PC-3 (cell line): ENCODE measurements at places on chromosomes 1 and 21.

DNA sequence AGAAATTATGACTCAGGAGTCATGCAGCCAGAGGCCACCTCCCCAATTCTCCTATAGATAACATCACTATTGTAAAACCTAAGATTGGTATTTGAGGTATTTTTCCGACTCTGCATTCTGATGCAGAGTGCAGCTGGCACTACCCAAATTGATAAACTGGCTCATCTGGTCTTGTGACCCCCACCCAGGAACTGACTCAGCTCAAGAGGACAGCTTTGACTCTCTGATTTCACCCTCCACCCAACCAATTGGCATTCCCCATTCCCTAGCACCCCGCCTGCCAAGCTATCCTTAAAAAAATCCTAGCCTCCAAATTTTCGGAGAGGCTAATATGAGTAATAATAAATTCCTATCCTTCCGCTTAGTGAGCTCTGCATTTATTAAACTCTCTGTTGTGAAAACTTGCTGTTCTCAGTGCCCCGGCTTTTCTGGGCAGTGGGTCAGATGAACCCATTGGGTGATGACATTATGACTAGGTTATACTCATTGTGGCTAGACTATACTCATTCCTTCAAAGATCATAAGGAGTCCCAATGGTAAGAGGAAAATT is 39.4 kb upstream of the EPS15 start:
- no peaks in the 10 kb centered on the region for H3K36me3 ChIP-seq
- H3K4me3 ChIP-seq, result peak overlapping the region; percentile 34
- H3K4me1 ChIP-seq, result peaks cover 52% of the 10 kb centered on the region
- peak; percentile 99 for DNase-seq

DNA sequence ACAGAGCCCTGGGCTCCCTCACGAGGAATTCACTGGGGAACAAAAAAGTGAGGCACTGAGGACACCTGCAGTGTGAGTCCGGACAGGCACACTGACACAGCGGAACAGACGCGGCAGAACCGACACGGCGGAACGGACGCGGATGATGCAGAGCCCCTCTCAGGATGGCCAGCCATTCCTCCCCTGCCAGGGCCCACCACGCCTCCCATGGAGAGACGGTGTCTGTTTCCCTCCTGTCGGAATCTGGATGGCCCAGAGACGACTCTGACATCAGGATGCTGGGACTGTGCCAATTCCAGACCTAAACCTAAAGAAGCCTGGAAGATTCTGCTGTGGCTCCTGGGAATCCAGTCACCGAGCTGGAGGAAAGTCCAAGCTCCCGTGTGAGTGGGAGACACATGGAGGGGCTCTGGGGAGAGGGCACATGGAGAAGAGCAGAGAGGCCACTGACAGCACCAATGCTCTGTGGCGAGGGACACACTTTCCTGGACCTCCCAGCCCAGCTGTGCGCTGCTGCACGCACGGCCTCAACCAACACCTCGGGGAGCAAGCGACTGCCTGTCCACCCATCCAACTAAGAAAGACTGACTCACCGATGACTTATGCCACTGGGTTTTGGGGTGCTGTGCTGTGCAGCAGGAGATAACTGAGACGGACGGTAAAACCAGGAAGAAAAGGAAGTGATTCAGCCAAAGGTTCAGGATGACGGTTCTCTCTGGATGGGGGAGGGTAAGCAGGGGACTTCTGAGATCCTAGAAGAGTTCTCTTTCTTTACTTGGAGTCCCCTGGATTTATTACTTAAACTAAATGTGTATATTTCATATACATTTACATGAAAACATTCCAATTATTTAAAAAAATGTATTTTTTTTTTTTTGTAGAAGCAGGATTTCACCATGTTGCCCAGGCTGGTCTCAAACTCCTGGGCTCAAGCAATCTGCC is 23.3 kb downstream of the ZBTB17 start:
- peaks cover 35% of the 10 kb centered on the region for H3K4me1 ChIP-seq
- DNase-seq, result peak; percentile 91
- peaks cover 3% of the 10 kb centered on the region; the same call in 1 of the 2 replicates for H3K36me3 ChIP-seq
- peak overlapping the region; percentile 83 for H3K27ac ChIP-seq
- H3K4me3 ChIP-seq, result peak overlapping the region; percentile 14; the same call in 1 of the 2 replicates

DNA sequence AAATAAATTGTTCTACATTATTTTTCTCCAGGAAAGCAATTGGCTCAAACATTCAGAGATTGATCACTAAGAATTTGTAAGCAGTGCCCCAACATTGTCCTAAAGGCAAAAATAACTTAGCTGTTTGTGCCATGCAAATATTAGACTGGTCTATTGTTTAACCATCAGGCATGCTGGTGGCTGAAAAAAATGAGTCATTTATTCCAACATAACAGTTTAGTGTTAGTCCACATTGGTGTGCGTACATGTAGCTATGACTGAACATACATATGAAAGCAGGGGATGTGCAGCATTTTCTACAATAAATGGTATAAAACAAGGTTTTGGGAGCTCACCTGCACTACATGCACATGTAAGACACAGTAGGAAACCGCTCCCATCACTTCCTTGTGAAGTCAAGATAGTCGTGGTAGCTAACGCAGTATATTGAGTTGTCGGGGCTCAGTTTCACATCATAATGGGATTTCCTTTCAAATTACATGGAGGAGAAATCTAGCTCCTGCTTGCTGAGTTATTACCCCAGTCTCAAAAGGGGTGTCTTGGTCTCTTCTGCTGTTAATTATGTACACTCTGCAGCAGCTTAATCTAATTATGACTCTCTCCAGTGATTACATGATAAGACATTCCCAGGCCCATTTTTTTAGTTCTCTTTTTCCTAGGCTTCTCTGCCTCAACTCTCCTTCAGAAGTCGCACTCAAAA is 199.4 kb downstream of the LYPLAL1 start:
- no peak overlapping the region for H3K4me3 ChIP-seq
- peaks cover 6% of the 10 kb centered on the region; the same call in 1 of the 2 replicates for H3K4me1 ChIP-seq
- H3K36me3 ChIP-seq, result no peaks in the 10 kb centered on the region
- no peak overlapping the region for H3K27ac ChIP-seq
- peak; percentile 32 for DNase-seq

DNA sequence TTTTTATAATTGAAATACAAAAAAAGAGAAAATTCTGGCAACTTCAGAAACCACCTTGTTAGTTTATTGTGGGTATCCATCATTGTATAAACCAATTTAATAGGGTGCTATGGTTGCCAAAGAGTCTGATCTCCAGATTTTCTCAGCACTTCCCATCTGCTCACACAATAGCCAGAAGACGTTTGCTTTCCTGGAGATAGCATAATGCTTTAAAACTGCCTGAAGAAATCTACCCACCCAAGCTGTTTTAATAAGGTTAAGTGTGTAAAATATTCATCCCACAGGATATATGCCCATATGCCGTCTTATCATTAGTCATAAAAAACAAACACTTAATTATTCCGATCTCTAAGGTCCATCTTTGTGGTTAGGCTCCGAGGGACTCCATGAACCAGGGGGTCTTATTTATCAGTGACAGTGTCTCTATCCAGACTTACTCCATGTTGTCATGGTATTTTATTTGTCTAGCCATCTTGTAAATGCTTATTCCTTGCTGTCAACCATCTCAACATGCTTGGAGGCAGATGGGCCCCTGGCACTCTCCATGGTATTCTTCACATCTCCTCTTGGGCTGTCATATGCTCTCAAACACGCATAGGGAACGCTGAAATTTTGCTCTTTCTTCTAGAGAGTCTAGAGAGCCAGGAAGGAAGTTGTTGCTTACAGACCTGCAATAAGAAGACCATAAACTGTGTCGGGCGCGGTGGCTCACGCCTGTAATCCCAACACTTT is 58.5 kb downstream of the MAP10 start:
- no peaks in the 10 kb centered on the region for H3K27me3 ChIP-seq
- no peak overlapping the region for H3K4me3 ChIP-seq
- H3K27ac ChIP-seq, result no peak overlapping the region

- no peak overlapping the region for H3K27ac ChIP-seq
- no peaks in the 10 kb centered on the region for H3K36me3 ChIP-seq
- no peaks in the 10 kb centered on the region for H3K27me3 ChIP-seq
- H3K4me1 ChIP-seq, result no peaks in the 10 kb centered on the region
These were observed 155.8 kb upstream of the ADAMTS5 start for GRCh38 chr21:27122686-27123085.

DNA sequence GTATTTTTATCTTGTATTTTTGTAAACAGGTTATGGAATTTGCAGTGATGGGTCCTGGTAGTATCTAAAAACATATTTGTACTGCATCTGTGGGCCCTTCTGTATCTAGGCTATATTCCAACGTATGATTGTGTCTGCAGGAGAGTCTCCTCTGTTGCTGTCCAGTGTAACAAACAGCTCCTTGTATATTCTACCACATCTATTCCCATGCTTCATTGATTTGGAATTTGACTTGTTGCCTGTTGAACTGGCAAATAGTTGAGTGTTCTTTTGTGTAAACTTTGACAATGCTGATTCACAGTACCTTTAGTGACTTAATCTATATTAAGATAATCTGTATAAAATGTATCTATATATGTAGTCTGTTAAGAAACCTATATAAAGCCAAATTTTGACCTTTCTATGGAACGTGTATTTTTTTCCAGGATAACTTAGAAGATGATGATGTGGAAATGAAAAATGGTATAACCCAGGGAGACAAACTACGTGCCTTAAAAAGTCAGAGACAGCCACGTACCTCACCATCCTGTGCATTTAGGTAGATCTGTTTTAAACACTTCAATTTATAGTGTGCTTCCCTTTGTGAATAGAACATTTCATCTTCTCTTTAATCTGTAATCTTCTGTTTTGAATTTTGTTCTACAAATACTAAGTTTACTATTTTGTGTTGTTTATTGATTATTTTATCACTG is 43.4 kb upstream of the GPR88 start:
- H3K27ac ChIP-seq, result peak overlapping the region; percentile 66
- no peaks in the 10 kb centered on the region for H3K36me3 ChIP-seq
- peak; percentile 81 for DNase-seq

- DNase-seq, result no peak
- H3K36me3 ChIP-seq, result no peaks in the 10 kb centered on the region
- peak within 1 kb of the TSS; percentile 63 for H3K4me3 ChIP-seq
- H3K27ac ChIP-seq, result no peak within 1 kb of the TSS
These were observed at the start of gene INSRR for GRCh38 chr1:156858959-156859522. INSRR (minus strand) TSS chr1:156859117; CDS start chr1:156858621, 496 bp downstream.

- no peaks in the 10 kb centered on the region for H3K27me3 ChIP-seq
- peaks cover 24% of the 10 kb centered on the region for H3K4me1 ChIP-seq
- H3K36me3 ChIP-seq, result no peaks in the 10 kb centered on the region
- no peak overlapping the region for H3K4me3 ChIP-seq
- no peak for DNase-seq
These were observed 45.2 kb upstream of the PSEN2 start for GRCh38 chr1:226825037-226825745.

DNA sequence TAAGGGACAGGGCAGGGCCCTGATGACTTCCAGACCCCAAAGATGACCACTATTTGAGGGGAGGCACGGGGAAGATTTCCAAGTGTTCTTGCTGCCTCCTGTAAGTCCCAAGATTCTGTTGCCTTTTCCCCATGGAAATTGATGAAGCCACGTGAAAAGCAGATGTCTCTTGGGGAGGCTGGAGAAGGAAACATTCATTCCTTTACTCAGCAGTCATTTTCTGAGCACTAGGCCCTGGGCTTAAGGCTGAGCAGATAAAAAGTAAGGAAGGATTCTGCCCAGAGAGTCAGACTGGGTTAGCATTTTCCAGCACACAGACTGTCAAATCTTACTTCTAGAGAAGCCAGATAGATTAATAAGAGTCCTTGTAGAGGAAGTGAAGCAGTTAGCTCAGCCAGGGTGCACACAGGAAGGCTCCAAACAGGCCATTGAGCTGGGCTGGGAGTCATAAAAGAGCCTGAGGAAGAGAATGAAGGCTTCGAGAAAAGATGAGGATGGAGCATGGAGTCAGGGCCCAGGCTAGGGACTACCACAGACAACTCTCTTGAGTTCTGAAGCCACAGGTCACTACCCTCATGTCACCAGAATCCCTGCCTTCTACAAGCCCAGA is 10.1 kb downstream of the EXTL1 start:
- no peak overlapping the region for H3K27ac ChIP-seq
- no peaks in the 10 kb centered on the region for H3K36me3 ChIP-seq
- H3K4me3 ChIP-seq, result no peak overlapping the region
- H3K4me1 ChIP-seq, result peaks cover 12% of the 10 kb centered on the region
- H3K27me3 ChIP-seq, result no peaks in the 10 kb centered on the region

DNA sequence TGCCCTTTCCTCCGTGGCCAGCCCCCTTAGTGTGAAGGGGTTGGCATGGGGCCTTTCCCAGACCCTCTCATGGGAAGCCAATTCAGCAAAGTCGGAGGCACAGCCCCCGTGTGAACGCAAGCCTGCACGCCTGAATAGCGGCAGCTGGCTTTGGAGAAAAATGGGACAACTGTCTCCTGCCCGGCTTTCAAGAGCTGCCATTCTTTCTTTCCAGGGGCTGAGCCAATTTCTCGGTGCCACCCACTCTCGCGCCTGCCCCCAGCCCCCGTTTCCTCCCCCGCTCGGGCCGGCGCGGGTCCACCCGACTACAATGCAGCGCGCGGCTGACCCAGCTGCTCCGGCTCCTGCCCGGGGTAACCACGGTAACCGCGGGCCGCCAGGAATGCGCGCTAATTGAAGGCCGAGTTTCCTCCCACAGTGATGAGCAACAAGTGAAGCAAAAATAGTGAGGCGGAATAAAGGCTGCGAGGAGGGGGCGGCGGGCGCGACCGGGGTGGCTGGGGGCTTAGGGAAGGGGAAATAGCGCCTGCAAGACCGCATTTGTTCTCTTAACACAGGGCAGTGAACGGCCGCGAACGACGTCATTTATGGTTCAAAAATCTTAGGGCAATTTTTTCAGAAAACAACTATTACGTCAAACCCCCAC is 27.8 kb downstream of the ILDR2 start:
- no peak overlapping the region for H3K4me3 ChIP-seq

- DNase-seq, result no peak
These were observed 10.2 kb upstream of the HENMT1 start for GRCh38 chr1:108671143-108671542.

DNA sequence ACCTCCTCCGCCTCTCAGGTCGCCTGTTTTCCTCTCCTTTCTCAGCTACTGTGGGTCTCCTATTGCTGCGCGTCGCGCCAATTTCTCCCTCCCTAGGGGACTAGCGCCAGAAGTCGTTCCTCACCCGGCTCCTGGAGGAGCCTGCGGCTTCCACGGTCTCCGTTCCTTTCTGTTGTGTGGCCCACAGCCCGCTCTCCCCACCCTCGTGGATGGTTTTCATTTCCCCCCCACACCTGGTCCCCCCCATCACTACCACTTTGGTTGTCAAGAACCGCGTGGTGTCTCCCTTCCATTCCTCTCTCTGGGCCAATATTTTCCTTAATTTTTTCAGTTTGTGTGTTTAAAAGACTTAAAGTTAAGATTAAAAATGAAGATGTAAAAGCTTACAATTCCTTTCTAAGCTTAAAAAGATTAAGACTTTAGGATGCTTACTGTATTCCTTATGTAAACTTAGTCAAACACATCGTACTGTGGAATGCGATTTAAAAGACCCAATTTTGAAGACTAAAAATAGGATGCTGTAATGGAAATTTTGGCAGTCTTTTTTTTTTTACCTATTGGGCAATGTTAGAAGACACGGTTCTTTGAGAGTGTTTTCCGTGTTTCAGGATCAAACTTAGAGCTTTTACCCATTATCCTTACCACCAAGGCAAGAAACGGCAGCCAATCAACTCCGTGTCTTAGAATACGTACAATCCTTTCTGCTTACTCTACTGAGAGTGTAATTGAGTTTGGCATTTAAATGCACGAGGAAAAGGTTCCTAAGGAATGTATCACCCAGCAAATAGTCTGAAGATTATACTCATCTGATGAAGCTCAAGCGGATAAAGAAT is 773 bp downstream of the CNST start:
- H3K4me1 ChIP-seq, result peaks cover 31% of the 10 kb centered on the region
- H3K27ac ChIP-seq, result peak overlapping the region; percentile 68
- no peaks in the 10 kb centered on the region; the same call in 1 of the 2 replicates for H3K36me3 ChIP-seq
- no peaks in the 10 kb centered on the region for H3K27me3 ChIP-seq
